ENCODE measurements at places on chromosomes 13 and 19. TPM values are rescaled to one million over a fixed set of nuclear protein-coding genes. Genes with fewer than 3 reads are reported as not detected.

- no peak for DNase-seq
Observed at GRCh38 chr13:22262001-22262885, 591.4 kb downstream of the FGF9 start.

- DNase-seq = no peak
Observed at GRCh38 chr19:45074744-45075300, 1.5 kb downstream of the ZNF296 start.

DNA sequence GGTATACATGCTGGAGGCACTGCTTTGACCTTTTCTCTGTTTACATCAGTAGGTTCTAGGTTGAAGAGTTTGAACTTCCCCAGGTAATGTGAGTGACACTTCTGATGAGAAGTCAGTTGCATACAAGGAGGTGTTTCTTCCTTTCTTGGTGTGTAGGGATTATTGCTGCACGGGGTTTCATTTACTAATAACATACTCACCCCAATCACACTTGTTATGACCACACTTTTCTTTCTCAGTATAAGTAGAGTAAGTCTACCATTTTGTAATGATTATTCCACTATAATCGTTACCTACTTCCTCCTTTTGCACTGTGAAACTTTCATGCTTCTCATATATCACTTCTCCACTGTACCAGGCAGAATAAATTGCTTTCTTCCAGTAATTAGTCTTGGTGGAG, 138.0 kb downstream of the TNFSF13B start:
- no peak for DNase-seq

DNA sequence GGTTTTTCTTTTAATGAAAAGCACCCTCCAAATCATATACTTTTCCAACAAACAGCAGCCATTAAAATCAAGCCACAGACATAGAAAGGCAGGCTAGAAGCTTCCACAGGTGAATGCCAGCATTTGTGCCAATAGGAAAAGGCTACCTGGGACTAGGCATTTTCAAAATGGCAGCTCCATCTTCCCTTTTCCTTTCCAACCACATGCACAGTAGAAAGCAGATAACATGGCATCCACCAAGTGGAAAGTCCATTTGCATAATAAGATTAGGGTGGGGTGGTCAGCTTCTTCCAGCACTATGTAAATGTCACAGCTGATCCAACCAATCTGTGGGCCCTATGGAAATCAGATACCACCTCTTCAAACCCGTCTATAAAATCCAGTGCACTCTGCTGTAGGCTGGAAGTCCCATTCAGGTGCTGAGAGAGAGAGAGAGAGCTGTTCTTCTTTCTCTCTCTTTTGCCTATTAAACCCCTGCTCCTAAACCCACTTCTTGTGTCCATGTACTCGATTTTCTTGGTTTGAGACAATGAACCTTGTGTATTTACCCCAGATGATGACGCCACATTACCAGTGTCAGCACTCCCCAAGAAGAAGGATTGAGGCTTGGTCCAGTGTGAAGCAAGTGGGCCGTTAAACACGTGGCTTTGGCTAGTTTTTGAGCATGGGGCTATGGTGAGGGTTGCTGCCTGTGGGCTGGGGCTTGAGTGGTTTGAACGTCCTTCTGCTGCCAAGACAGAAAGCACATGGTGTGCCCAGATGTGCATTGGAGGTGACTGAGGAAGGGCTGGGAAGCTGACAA, 24.2 kb upstream of the IGFL1 start:
- DNase-seq = no peak

GRCh38 chr19:45451850-45452387, 15.9 kb upstream of the FOSB start:
- peak; percentile 19 for DNase-seq

GRCh38 chr13:100235311-100235901, 146.5 kb downstream of the PCCA start:
- DNase-seq = no peak

GRCh38 chr19:38209152-38209551, 14.9 kb downstream of the DPF1 start:
- no peak for DNase-seq

GRCh38 chr13:21413013-21413412, 46.1 kb downstream of the ZDHHC20 start:
- no peak for DNase-seq

DNA sequence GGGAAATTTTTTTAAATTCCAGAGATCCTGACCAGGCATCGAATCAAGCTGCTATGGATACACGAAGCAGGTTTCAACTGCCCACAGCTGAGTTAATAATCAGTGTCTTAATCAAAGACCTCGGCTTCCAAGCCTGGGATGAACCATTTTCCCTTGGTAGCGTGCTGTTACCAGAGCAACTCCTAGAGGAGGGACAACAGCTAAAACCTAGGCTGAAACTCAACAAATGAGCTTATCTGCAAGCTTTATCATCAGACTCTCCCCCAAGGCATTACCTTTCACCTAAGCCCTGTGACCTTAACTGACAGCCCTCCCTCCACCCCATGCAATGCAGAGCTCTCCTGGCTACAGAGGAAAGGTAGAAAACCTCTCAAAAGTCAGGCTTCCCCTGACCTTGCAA, 39.7 kb downstream of the RCBTB1 start:
- DNase-seq = no peak

GRCh38 chr13:44746690-44747089, 170.6 kb upstream of the TSC22D1 start:
- DNase-seq = no peak

- no peak for DNase-seq
Observed at GRCh38 chr13:112709825-112710783, 20.3 kb downstream of the ATP11A start.

DNA sequence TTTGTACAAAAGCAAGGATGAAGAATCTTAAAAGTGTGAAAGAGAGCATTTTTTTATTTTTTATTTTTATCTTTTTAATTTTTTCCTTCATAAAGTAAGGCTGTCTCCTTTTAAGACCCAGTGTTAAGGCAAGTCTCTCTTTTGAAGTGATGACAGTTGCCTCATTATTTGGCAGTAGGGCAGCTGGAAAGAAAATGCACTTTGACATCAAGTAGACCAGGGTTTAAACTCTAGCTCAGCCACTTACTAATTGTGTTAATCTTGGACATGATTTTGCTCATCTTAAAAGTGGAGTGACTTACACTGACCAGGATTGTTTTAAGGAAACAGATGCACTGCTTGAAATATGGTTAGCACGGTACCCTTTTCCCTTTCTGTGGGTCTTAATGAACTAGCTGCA, 18.5 kb downstream of the GPALPP1 start:
- DNase-seq = no peak

DNA sequence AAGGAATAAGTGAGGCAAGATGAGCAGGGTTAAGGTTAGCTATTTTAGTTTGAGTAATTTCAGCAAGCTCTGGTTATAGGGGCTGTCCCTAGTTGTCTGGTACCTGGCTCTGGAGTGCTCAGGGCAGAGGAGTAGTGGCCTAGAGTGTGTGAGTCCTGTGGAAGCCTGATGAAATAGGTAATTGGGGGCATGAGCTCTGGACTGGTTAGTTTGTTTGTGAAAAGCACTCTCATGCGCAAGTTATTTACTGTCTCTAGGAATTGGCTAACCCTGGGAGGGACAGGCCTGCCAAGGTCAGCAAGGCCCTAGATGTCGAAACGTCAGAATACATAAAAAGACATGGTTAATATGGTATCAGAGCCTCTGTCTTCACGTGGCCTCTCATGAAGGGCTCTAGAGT, 900.1 kb downstream of the PCDH17 start:
- DNase-seq = no peak

- no peak for DNase-seq
Observed at GRCh38 chr13:101397742-101398141, 18.6 kb downstream of the NALCN start.

DNA sequence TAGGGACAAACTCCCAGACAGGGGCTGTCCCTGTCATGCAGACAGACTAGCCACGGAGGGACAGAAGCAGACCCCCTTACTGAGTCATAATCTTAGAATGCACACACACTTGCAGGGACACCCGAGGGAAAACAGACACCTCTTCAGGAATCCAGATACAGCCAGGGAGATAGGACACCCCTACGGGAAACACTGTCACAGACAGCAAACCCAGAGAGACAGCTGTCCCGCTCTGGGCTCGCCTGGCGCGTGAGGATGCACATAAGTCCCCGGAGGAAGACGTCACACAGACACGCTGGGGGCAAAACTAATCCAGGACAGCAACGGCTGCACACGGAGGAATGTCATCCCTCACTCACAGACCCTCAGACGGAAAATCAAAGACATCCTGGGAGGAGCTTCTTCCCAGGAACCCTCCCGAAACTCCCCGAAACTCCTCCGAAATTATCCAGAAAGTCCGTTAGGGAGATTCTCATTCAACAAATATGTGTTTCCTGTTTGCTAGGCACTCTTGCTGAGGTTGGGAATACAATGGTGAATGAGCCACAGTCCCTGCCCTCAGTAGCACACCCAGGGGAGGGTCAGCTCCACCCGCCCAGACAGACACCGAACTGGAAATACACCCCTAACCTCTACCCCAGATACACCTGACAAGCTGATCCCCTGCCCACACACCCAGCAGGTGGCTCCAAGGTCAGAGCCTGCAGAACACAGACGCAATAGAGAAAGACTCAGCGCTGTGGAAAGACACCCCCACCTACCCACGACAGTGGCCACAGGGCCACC, 15.2 kb upstream of the TOMM40 start:
- no peak for DNase-seq

- no peak for DNase-seq
Observed at GRCh38 chr19:35966771-35967170, 28.2 kb upstream of the SDHAF1 start.

DNA sequence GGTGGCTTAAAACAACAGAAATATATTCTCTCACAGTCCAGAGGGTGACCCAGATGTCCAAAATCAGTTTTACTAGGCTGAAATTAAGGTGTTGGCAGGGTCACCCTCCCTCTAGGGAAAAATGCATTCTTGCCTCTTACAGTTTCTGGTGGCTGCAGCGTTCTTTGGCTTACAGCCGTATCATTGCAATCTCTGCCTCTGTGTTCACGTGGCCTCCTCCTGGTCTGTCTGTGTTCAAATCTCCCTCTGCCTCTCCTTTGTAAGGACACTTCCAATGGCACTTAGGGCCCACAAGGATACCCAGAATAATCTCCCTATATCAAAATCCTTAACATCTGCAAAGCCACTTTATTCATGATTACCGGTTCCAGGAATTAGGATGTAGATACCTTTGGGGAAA, 21.1 kb downstream of the KCTD12 start:
- DNase-seq = no peak

DNA sequence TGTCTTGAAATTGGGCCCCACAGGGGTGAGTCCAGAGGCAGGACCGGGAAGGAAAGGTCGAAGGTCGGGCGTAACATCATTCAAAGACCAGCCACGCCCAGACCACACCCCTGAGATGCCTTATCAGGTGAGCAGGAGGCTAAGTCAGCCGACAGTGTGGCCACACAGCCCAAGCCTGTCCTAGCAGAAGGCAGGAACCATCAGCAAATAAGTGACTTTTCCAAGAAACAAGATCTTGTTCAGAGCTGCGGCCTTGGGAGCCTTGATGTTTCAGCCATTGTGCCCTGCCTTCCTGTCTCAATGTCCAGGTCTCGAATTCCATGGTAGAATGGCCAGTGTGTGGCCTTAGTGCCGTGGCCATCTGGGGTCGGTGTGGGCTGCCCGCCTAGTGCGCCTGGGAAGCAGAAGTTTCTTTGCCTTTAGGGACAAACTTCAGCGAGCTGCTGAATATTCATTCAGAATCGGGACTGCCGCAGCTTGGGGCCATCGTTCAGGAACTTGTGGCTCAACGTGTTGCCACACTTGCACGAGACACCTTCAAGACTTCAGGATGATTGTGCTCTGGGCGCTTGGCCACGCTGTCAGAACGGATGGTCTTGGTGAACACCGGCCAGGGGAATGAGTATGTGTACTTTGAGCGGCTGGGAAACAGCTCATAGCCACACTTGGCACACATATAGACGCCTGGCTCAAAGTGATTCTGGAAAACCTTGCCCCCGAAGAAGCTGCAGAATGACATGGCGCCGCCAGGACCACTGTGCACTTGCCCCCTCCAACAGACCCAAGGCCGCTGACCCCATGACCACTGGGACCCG, 6.1 kb upstream of the IFNL4 start:
- no peak for DNase-seq

- no peak for DNase-seq
Observed at GRCh38 chr13:114229506-114229905, 5.2 kb upstream of the CDC16 start.

GRCh38 chr19:31057476-31057875, 291.8 kb downstream of the TSHZ3 start:
- DNase-seq = no peak

DNA sequence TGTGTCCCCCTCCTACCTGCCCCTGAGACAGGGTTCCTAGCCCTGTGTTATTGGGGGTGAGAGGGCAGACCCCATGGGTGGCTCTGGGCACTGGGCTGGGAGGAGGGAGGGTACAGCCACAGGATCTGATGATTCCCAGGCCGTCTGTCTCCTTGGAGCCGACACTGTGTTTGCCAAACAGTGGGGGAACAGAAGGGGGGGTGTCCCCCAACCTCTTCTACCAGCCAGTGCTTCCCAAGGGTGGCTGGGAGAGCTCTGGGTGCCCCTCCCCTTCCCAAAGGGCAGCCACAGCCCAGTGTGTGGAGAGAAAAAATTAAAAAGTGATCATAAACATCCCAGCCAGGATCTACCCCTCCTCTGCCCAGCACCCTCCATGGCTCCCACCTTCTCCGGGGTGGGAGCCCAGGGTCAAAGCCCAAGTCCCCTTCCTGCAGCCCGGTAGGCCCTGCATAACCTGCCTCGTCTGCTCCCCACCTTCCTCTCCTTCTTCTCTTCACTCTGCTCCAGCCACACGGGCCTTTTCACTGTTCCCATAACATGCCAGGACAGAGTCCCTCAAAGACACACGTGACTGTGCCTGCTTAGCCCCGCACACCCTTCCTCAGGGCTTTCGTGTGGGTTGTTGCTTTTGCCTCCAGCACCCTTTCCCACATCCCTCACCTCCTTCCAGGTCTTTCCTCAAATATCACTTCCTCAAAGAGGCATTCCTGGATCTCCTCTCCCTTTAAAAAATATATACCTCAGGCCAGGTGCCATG, 1.4 kb upstream of the PLIN4 start:
- DNase-seq = peak; percentile 53

GRCh38 chr19:44847144-44848035, 1.3 kb downstream of the NECTIN2 start:
- peak; percentile 90 for DNase-seq

The SERPINE3 gene
- not detected for total RNA-seq

The OVOL3 gene
- not detected for total RNA-seq

The KIRREL2 gene
- not detected for total RNA-seq

The NANOS3 gene
- 0.86 TPM for total RNA-seq

The TTC9B gene
- not detected for total RNA-seq

The CAMSAP3 gene
- total RNA-seq = 0.71 TPM

The TRAPPC2B gene
- 12.4 TPM for total RNA-seq

The CRX gene
- not detected for total RNA-seq

The CRTC1 gene
- total RNA-seq = 14.3 TPM

The ZIC5 gene
- total RNA-seq = not detected

The APOC1 gene
- 10.0 TPM for total RNA-seq

The DOCK6 gene
- 35.8 TPM for total RNA-seq

The GJA3 gene
- 5.0 TPM for total RNA-seq

The CCDC61 gene
- 9.4 TPM for total RNA-seq

The COL4A2 gene
- total RNA-seq = 268 TPM

The ZNF626 gene
- 12.4 TPM for total RNA-seq

Data from right cardiac atrium (tissue), 5 donors.